ENCODE measurements at places on chromosomes 11 and 22. TPM values are rescaled to one million over a fixed set of nuclear protein-coding genes. Genes with fewer than 3 reads are reported as not detected.
A peak's percentile ranks its signal among the peaks of the same experiment; 100 is the strongest.

GRCh38 chr11:63762654-63763495 lies 5.7 kb downstream of the ZFTA start:
- no peak overlapping the region for H3K27ac ChIP-seq
- H3K4me3 ChIP-seq, result peak overlapping the region; percentile 21

- DNase-seq, result no peak
- H3K27ac ChIP-seq, result no peak overlapping the region
- H3K4me1 ChIP-seq, result peaks cover 13% of the 10 kb centered on the region
- H3K4me3 ChIP-seq, result no peak overlapping the region
Observed at GRCh38 chr11:62976109-62976508, 8.7 kb downstream of the SLC22A6 start.

DNA sequence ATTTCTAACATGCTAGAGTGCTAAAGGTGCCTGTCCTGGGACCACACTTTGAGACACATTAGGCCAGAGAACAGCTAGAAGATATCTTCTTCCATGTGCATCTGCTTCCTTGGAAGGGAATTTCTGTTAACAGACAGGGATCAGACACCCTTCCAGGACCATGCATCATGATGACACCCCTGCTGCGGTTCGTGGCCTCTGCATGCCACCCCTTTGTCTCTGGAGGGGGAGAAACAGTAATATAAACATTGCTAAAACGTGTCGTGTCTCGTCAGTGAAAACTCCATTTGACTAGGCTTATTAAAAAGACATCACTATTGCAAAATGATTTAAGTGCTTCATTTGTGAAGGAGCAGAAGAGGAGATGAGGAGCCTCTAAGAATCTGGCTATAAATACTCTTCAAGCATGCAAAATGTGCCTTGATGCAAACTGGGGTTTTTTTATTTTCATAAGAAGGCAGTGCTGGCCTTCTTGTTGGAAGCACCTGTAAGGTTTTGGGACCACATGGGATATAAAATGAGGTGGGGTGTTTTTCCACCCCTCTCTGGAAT lies 141.6 kb downstream of the MYO18B start:
- no peaks in the 10 kb centered on the region for H3K4me1 ChIP-seq
- H3K27me3 ChIP-seq, result no peaks in the 10 kb centered on the region
- H3K27ac ChIP-seq, result no peak overlapping the region
- H3K36me3 ChIP-seq, result no peaks in the 10 kb centered on the region
- H3K4me3 ChIP-seq, result no peak overlapping the region
- DNase-seq, result no peak

- no peaks in the 10 kb centered on the region for H3K36me3 ChIP-seq
- no peak overlapping the region for H3K4me3 ChIP-seq
- H3K4me1 ChIP-seq, result peaks cover 12% of the 10 kb centered on the region
- DNase-seq, result no peak
Observed at GRCh38 chr11:35324981-35325380, 94.4 kb downstream of the SLC1A2 start.

DNA sequence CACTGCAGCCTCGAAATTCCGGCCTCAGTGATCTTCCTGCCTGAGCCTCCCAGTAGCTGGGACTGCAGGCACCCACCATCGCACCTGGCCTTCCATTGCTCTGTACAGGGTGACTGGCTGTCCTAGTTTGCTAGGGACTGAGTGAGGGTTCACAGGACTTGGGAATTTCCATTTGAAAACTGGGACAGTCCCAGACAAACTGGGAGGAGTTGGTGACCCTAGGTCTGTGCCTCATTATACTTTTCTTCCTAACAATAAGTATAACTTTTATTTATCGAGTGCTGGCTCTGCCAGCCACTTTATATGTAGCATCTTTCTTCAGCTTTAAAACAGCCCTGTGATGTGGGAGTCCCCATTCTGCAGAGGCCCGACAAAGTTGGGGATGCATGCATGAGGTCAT lies 25.5 kb downstream of the TCP11L1 start:
- no peak for DNase-seq
- H3K27me3 ChIP-seq, result no peaks in the 10 kb centered on the region
- H3K4me1 ChIP-seq, result peaks cover 4% of the 10 kb centered on the region
- H3K36me3 ChIP-seq, result peaks cover 55% of the 10 kb centered on the region

- no peaks in the 10 kb centered on the region for H3K27me3 ChIP-seq
- peaks cover 5% of the 10 kb centered on the region for H3K4me1 ChIP-seq
- H3K36me3 ChIP-seq, result no peaks in the 10 kb centered on the region
- DNase-seq, result no peak
- no peak overlapping the region for H3K27ac ChIP-seq
Observed at GRCh38 chr22:40480996-40481395, 110.6 kb downstream of the SGSM3 start.

DNA sequence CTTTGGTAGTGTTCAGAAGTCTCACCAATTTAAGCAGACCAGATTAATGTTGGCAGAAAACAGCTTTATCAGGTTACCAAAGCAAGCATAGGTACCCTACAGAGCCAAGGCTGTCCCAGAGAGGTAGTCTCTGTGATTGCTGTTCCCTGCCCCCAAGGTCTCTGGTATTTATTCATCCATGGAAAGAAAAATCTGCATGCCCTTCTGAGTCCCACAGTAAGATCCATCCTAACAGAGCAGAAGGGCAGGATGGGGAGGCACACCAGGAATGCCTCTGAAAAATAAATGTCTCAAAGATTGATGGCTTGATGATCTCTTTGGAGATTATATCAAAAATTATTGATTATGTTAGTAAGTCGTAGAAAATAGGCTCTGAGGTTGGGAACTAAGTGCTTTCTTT lies 122.8 kb downstream of the FAT3 start:
- H3K4me3 ChIP-seq, result no peak overlapping the region
- H3K4me1 ChIP-seq, result peaks cover 2% of the 10 kb centered on the region
- no peak overlapping the region for H3K27ac ChIP-seq
- no peaks in the 10 kb centered on the region for H3K27me3 ChIP-seq

DNA sequence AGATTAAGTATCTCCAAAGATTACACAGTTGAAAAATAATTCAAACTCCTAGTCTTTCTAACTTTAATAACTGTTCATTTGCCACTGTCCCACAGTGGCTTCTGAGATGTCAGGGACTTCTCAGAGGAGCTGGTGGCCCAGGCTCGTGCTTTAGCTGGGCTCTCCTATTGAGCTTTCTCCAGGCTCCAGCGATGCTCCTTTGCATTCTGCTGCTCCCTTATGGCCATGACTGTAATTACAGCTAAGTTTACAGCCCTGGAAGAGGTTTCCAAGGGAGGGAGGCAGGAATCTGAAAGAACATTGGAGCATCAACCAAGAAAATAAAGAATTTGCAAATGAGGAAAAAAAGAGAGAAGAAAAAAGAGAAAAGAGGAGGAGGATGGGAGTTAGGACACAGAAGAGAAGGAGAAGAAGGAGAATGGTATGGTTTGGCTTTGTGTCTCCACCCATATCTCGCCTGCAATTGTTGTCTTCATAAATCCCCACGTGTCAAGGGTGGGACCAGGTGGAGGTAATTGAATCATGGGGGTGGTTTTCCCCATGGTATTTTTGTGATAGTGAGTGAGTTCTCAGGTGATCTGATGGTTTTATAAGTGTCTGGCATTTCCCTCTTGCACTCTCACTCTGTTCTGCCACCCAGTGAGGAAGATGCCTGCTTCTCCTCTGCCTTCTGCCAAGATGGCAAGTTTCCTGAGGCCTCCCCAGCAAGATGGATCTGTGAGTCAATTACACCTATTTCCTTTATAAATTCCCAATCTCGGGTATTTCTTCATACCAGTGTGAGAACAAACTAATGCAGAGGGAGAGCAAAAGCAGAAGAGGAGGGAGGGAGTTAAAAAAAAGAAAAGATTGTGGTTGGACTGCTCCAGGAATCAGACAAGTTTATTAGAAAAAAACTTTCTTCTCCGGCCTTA lies 857.0 kb downstream of the KCNA4 start:
- H3K27me3 ChIP-seq, result no peaks in the 10 kb centered on the region
- no peaks in the 10 kb centered on the region for H3K4me1 ChIP-seq
- no peak overlapping the region for H3K4me3 ChIP-seq
- H3K36me3 ChIP-seq, result no peaks in the 10 kb centered on the region
- H3K27ac ChIP-seq, result no peak overlapping the region

DNA sequence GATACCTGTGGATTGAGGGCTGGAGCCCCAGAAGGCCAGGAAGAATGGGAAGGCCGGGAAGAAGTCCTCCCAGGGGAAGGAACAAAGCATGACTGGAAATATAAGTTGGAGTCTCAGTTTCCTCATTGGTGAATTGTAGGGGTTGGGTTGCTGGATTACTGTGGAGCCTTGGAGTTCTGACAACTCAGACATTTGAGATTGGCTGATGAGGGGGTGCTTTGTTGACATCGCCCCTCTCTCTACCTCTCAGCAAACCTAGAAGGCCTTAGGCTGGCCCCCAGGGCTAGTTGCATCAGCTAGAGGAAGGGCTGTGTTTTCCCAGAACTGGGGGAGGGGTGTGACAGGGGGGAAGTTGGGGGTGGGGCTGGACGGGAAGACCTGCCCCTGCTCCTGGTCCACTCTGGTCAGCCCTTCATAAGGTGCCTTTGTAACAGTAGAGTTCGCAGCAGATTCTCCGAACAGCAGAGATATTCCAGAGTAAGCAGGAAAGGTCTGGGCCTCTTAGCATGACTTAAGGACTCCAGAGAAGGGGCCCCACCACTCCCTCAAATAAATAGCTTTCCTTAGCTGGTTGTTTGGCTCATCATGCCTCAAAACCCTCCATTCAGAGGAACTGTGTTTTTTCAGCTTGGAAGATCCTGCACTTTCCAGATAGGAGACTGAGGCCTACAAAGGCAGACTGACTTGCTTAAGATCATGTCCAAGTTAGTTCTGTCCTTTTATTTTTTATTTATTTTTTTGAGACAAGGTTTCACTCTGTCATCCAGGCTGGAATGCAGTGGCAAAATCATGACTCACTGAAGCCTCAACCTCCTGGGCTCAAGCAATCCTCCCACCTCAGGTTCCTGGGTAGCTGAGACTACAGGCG lies 12.5 kb upstream of the THRSP start:
- H3K27me3 ChIP-seq, result no peaks in the 10 kb centered on the region
- DNase-seq, result no peak
- H3K4me3 ChIP-seq, result no peak overlapping the region
- H3K4me1 ChIP-seq, result peaks cover 4% of the 10 kb centered on the region
- no peaks in the 10 kb centered on the region for H3K36me3 ChIP-seq

DNA sequence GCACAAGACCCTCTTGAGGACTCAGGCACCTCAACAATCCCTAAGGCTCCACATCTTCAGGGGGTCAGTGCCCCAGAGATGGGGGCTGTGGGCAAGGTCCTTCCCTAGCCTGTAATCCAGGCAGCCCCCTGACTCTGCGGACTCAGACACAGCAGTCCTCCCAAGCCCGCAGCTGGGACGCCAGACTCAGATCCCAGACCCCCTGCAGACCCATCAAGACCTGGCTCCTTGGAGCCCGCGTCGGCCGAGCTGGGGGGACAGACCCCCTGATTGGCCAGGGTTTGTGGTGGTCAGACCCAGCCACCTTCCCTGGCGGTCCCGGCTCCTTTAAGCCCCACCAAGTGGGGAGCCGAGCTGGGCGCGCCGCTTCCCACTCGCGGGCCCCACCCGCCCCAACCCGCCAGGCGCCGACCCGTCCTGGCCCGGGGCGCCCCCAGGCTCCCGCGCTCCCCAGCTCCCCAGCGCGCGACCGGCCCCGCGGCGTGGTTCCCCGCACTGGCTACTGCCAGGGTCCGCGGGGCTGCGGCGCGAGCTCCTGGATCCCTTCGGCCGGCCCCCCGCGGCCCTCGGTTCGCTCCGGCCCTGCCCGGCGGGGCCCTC lies 458 bp downstream of the OSBPL5 start:
- no peak overlapping the region for H3K27ac ChIP-seq
- H3K27me3 ChIP-seq, result peaks cover 3% of the 10 kb centered on the region
- DNase-seq, result peak; percentile 63
- peaks cover 3% of the 10 kb centered on the region for H3K36me3 ChIP-seq
- H3K4me1 ChIP-seq, result peaks cover 73% of the 10 kb centered on the region
- H3K4me3 ChIP-seq, result peak overlapping the region; percentile 69

- DNase-seq, result no peak
- no peaks in the 10 kb centered on the region for H3K27me3 ChIP-seq
- peaks cover 3% of the 10 kb centered on the region for H3K4me1 ChIP-seq
- no peak overlapping the region for H3K27ac ChIP-seq
Observed at GRCh38 chr11:35598254-35599125, 19.8 kb upstream of the FJX1 start.

DNA sequence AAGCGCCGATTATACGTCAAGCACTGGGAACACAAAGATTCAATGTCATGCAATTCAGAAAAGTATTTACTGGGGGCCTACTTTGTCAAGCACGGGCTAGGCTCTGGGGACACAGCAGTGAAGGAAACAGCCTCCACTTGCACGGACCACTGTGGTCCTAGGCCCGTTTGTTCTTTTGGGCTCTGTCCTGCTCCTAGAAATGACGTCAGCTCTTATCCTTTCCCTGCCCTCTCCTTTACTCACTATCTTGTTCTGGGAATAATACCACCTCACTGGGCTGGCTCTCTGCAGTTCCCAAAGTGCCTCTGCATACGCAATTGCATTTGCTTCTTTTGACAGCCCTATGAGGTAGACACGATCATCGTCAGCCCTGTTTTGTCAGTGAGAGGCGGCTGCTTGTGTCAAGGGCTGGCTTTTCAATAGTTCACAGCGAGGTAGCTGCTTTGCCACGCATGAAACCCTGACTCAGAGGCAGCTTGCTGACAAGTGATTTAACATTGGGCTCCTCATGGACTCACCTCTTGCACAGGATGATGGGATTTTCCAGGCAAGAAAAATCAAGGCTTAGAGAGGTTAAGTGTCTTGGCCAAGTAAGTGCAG lies 22.9 kb upstream of the IGSF22 start:
- H3K36me3 ChIP-seq, result peaks cover 3% of the 10 kb centered on the region
- H3K4me3 ChIP-seq, result no peak overlapping the region
- no peaks in the 10 kb centered on the region for H3K27me3 ChIP-seq
- peak; percentile 5 for DNase-seq
- no peak overlapping the region for H3K27ac ChIP-seq
- H3K4me1 ChIP-seq, result peaks cover 16% of the 10 kb centered on the region

DNA sequence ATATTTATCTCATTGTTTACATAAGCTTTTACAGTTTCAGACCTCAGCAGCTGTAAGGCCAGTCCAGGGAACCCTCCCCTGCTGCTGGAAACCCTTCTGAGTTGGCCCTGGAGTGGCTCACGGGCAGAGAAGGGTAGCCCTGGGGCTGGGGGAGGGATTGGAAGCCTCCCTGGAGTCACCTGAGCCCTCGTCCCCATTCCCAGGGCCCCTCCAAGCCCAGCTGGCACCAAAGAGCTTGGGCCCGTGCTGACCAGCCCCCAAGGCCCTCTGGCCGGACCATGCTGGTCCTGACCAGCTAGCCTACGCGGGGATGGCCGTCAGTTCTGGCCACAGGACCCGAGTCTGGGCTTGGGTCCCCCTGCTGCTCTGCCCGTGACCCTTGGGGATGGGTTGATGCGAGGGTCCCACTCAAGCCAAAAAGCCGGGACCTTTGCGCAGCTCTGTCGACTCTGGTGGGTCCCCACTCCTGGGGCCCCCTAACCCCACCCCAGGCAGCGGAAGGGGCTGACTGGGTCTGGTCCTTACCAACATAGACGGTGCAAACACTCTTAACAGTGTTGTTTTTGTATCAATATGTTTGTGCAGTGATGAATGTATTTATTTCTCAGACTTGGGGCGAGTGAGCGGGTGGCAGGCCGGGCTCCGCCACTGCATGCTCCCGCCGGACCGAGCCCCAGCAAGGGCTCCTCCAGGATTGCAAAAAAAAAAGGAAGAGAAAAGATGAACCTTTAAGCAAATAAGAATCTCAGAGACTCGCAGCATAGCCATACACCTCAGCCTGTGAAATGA lies 17.5 kb upstream of the TMEM191C start:
- no peak for DNase-seq
- H3K27me3 ChIP-seq, result no peaks in the 10 kb centered on the region
- no peak overlapping the region for H3K4me3 ChIP-seq
- H3K4me1 ChIP-seq, result peaks cover 10% of the 10 kb centered on the region

- H3K4me1 ChIP-seq, result no peaks in the 10 kb centered on the region
- DNase-seq, result no peak
Observed at GRCh38 chr11:41982975-41983374, 523.5 kb upstream of the LRRC4C start.

Gene MMP12
- polyA plus RNA-seq, result not detected

Gene PGA5
- polyA plus RNA-seq, result 0.77 TPM

Gene SYT9
- 15.5 TPM for polyA plus RNA-seq

Gene MN1
- 26.1 TPM for polyA plus RNA-seq

Gene MAJIN
- polyA plus RNA-seq, result not detected

Gene ZDHHC13
- polyA plus RNA-seq, result 24.7 TPM

Gene KIF18A
- polyA plus RNA-seq, result 3.3 TPM

All from spinal cord (tissue), 10 donors.